ENCODE measurements at places on chromosomes 11 and 22.

DNA sequence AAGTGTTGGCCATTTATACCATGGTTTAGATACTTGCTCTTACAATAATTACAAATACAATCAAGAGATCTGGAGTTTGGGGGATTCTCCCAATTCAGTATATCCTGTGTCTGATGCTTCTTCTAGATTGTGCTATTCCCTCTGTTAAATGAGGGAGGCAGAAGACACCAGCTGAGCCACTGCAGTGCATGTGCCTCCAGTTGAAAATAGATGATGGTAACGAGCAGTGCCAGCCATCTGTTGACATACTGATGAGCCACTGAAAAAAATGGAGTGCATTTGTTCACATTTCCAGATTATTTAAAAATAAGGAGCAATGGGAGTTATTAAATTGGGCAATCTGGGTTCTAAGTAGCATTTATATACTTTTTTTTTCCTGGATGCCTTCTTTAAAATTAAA is 1428.0 kb upstream of the TENM4 start:
- no peak for DNase-seq

DNA sequence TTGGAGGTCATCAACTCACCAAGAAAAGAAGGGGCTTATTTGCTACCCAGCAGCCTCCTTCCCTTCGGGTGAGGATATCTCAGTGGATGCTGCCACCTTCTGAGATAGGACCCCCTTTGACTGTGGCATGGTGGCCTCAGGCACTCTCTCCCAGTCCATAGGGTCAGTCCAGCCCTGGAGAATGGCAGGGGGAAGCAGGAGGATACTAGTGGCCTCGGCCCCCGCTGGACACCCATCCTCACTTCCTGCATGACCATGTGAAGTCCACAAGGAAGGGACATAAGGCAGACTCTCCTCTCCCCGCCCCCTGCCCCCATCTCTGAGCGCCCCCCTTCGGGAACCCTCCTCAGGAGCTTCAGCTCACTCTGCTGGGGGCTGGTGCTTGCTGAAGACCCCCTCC is 24.4 kb downstream of the TPBGL start:
- DNase-seq, result no peak

DNA sequence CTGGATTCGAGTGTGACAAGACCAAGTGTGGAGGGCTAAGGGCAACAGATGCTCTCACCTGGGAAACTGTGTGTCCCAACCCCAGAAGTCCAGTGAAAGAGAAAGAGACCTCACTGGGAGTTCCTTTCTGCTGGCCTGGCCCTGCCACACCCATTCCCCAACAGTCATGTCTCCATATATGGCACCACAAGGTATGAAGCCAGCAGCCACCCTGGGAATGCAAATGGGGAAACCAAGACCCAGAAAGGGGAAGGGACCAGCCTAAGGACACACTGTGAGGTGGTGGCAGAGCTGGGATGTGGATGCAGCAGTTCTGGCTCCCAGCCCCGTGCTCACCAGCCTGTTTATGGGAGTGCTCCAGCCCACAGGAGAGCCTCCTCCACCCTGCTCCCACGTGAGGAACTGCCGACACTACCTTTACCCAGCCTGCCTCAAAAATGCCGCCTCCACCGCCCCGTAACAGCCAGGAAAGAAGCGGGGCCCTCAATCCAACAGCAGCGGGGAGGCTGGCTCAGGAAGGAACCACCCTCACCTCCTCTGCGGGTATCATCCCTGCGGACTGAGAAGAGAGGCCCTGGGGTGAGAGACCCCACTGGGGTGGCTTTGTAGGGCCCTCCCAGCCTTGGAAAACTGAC is 12.6 kb downstream of the LMO1 start:
- no peak for DNase-seq

- no peak for DNase-seq
Measured at GRCh38 chr11:57867966-57868365, 106.4 kb downstream of the CTNND1 start.

- no peak for DNase-seq
Measured at GRCh38 chr11:41861838-41862237, 402.4 kb upstream of the LRRC4C start.

- DNase-seq, result no peak
Measured at GRCh38 chr11:18466402-18466801, 10.7 kb downstream of the LDHAL6A start.

DNA sequence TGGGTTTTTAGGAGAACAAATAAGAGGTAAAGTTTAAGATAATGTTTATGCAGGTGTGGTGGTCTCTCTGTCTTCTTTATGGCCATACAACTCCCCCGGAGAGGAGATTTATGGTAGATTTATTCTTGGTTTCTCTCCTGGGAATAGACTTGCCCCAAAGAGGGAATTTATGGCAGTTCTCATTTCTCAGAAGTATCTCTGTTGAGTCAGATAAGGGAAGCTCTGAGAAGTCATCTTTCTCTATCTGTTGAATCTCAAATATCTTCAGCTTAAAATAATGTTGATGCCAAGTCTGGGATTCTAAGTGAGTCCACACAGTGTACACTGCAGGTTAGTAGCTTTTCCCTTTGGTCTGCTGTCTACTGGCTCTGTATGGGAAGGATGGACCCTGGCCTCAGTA is 276.4 kb upstream of the PLET1 start:
- DNase-seq, result no peak

DNA sequence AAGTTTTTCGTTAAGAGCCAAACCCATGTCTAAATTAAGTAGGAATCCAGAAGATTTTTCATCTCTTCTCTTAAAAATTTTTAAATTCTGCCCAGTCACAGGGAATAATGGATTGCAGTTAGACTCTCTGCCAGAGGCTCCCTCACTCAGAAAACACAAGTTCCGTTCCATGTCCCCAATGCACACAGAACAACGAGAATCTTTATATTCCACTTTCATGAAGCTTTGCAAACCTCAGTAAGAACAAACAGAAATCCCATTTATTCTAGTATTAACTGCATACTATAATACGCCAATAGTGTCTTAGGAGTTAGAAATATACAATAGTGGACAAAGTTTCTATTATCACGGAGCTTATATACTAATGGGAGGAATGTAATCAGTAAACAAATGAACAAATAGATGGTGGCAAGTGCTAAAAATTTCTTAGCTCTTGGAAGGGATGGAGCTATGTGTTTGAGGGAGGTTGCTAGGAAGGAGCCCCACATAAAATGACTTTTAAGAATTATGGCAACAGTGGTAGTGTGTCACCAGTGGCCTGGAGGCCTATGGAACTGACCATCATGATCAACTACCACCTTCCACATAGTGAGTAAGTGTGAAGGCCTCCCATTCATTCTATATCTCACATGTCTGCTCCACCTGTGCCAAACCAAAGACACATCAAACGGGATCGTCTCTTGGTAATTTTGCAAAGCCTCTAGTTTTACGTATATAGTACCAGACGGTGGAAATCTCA is 24.9 kb downstream of the PICALM start:
- DNase-seq, result no peak

DNA sequence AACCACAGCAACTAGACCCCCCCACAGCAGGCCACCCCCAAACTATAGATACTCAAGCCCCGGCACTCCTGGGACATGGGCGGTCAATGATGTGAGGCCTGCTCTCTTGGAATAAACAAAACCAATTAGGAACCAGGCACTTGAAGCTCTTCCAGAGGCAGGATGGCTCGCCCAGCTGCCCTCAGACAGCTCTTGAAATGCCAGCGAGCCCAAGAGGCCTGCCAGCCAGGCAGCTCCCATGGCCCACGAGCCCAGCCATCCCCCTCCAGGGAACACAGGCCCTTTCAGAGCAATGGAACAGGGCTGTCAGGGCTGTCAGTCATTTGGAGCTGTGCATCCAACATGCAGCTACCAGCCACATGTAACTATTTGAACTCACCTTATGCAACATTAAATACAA is 34.0 kb upstream of the TFIP11 start:
- DNase-seq, result no peak

- DNase-seq, result no peak
Measured at GRCh38 chr11:111378861-111379601, at the start of gene POU2AF1. Gene POU2AF1, minus strand, starts transcription at chr11:111379275. Its CDS starts 98 bp downstream, at chr11:111379177.

- no peak for DNase-seq
Measured at GRCh38 chr11:93536101-93536861, 6.9 kb downstream of the SMCO4 start.

Measured in HL-60 (cell line).